ENCODE measurements at places on chromosomes 16 and 17. TPM values are rescaled to one million over a fixed set of nuclear protein-coding genes. Genes with fewer than 3 reads are reported as not detected.

- DNase-seq, result no peak
These were observed 62.9 kb downstream of the SDK2 start for GRCh38 chr17:73581379-73581778.

Gene ALOX15
- not detected for total RNA-seq

- DNase-seq, result no peak
These were observed 41.3 kb upstream of the BCAR1 start for GRCh38 chr16:75292691-75293090.

Gene PIGL
- 7.3 TPM for total RNA-seq

Gene MCRIP2
- total RNA-seq, result 59.6 TPM

DNA sequence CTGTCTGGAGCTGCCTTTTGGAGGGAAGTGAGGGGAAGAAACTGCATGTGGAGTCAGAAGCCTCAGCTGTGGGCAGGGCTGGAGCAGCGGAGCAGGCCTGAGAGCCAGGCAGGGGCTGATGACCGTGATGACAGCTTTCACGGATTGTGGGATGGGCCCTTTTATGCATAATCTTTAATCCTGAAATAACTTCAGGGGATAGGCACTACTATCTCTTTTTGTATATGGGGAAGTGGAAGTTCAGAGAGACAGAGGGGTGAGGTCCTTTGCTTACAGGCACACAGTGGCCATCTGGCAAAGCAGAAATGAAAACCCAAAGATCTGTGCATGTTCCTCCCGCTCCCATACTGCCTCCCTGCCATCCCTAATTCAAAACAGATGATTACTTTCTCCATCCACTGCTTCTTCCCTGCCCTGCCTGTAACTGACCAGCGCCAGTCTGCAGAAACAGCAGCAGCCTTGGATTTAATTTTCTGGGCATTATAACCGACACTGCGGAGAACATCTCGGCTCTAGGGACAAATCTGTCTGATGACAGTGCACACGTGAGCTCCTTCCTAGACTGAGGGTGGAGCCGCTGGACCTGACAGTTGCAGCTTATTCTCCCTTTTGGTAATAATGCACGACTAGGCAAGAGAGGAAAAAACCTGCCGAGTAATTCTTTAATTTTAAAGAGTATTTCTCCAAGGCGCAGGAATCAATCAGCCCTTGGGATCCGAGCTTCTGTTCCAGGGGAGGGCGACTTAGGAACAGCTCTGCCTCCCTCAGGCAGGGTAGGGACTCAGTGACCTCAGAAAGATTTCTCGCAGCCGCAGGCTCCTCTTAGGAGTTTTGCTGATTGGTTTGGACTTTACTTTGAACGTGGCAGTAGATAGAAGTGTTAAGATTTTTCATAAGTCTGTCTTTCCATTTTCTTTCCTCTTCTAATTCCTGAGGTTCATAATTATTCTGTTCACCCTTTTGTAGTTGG, 95.4 kb downstream of the UTP18 start:
- DNase-seq, result no peak

DNA sequence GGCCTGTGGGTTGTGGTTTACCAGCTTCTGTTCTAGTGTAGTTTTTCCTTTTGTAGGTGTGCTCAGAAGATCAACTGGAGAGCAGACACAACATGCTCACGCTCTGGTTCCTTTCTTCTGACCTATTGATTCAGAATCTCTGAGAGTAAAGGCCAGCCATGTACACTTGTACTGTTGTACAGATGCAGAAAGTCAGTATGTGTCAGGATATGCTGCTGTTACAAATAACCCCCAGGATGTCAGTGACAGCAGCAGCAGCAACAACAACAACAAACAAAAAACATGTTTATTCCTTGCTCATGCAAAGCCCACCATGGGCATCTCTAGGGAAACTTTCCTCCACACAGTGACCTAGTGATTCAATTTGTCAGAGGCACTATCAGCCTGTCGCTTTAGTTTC, 154.8 kb upstream of the RBFOX1 start:
- no peak for DNase-seq

Gene TEDC2
- total RNA-seq, result 0.33 TPM

- DNase-seq, result no peak
These were observed 156.8 kb upstream of the TNRC6C start for GRCh38 chr17:77801545-77802332.

DNA sequence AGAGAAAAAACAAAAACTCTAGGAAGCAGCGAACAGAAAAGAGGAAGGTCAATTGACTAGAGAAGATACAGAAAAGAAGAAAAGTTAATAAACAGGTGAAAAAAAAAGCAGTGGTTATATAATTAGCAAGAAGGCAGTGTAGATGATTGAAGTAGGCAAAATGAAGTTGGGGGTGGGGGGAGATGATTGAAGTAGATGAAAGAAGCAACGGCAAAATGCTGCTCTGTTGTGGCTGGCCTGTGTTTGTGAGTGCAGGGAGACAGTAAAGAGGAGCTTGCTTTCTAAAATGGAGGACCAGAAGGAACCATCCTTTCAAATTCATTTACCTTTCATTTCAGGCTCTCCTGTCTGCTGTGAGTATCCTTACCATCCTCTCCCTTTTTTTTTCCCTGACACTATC, 3.6 kb downstream of the EVI2B start:
- DNase-seq, result no peak

GRCh38 chr17:77811521-77811920, 147.0 kb upstream of the TNRC6C start:
- DNase-seq, result no peak

DNA sequence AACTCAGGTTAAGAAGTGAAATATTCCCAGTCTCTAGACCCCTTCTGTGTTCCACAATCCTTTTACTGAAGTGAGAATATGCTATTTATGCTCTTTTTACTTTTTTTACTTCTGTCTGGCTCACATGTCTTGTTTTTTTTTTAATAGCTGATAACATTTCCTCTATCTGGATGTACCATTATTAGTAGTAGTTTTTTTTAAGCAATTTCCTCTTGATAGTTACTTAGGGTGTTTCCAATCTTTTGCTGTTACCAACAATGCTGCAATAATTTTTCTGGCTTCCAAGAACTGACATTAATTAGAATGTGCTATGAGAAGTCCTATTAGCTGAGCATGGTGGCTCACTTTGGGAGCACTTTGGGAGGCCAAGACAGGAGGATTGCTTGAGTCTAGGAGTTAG, 32.0 kb downstream of the KSR1 start:
- no peak for DNase-seq

Gene TP53TG3
- total RNA-seq, result not detected

Gene ZSWIM7
- 13.2 TPM for total RNA-seq

DNA sequence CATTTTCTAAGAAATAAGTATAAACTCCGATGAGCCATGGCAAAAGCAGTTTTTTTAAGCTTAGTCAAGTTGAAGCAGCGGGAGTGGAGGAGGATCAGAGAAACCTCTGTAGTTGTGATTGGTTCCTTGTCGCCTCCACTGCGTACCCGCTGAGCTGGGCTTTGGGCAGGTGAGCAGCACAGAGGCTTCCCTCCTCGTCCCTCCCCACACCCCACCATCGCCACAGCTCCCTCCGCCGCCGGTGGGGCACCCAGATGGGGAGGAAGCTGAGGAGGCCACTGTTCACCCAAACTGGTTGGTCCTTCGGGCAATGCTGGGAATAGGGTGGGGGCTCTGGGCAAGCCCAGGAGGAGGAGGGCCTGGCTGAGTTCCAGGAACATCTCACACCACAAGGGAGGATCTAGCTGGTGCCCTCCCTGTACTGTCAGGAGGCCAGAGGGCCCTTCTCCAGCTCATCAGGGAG, 5.2 kb upstream of the MRPL38 start:
- no peak for DNase-seq

Gene MYH2
- total RNA-seq, result 4,245 TPM

DNA sequence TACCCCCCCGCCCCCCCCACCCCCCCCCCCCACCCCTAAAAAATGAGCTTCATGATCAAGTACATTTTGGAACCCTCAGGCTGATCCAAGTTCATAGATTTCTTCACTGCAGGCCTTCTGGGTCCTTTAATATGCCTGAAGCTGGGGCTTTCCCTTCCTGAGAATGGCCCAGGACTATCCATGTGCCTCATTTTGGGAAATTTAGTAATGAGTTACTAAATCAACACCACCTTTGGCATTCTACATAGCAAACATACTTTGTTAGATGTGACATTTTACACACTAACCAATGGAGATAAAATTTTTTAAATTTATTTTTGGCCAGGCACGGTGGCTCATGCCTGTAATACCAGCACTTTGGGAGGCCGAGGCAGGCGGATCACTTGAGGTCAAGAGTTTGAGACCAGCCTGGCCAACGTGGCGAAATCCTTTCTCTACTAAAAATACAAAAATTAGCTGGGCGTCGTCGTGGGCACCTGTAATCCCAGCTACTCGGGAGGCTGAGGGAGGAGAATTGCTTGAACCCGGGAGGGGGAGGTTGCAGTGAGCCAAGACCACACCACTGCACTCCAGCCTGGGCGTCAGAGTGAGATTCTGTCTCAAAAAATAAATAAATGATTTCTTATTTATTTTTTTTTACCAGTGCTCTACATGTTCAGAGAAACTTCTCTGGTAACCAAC, 14.0 kb downstream of the HERPUD1 start:
- DNase-seq, result no peak

Data from gastrocnemius medialis (tissue), 4 donors.